ENCODE measurements at places on chromosomes 5 and 9. TPM values are rescaled to one million over a fixed set of nuclear protein-coding genes. Genes with fewer than 3 reads are reported as not detected.

Gene PLEKHG4B
- 7.0 TPM for total RNA-seq

Gene CAVIN4
- under 0.01 TPM for total RNA-seq

Gene WNT8A
- total RNA-seq = 1.1 TPM

Gene FAM163B
- under 0.01 TPM for total RNA-seq

Gene IL3
- not detected for total RNA-seq

Gene ACSL6
- 0.27 TPM for total RNA-seq

Gene EQTN
- total RNA-seq = not detected

Gene NPDC1
- total RNA-seq = 51.2 TPM

Gene CCDC171
- 12.4 TPM for total RNA-seq

DNA sequence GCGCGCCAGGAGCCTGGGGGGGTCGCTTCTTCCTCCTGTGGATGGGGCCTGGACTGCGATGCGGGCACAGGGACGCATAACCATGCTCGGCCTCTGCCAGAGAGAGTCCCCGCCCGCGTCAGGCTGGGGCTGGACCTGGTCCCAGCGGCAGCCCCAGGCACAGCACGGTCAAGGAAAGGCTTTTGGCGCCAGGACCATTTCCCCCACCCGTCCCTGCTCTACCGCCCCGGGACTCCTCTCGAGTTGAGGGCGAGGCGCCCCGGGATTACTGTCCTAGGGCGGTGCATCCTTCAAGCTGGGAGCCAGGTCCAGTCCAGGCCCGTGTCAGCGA is 341 bp downstream of the MXD3 start:
- no peak for DNase-seq

DNA sequence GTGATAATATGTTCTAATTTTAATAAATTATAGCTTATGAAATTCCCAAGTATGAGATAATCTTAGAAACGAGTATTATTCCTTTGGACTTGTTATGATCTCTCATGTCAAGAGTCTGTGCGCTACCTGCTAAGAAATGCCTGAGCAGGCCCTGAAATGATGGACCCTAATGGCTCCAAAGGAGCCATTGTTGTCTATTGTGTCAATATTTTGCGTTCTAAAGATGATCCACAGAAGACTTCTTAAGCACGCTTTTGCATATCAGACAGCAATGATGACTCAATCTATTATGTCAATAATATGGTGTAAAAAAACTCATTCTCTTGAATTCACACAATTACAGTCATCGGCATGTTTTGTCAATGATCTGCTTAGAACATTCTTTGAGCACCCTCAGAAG is 306.1 kb downstream of the KIAA0825 start:
- no peak for DNase-seq

DNA sequence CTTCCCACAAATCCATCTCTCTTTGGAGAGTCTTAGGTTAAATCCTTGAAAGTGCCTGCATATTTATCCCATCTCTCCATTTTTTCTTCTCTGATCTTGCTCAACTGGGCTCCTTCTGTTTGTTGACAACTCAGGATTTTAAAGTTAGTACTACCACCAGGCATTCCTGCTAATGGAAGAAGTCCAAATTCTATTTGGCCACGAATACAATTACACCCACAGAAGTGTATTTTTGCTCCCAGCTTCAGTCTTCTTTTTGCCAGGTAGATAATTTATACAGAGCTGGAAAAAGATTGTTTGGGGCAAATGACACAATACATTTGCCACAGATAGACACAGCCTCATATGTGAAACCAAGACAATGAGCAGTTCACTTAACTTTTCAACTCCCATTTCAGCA is 74.8 kb downstream of the CETN3 start:
- DNase-seq = no peak

DNA sequence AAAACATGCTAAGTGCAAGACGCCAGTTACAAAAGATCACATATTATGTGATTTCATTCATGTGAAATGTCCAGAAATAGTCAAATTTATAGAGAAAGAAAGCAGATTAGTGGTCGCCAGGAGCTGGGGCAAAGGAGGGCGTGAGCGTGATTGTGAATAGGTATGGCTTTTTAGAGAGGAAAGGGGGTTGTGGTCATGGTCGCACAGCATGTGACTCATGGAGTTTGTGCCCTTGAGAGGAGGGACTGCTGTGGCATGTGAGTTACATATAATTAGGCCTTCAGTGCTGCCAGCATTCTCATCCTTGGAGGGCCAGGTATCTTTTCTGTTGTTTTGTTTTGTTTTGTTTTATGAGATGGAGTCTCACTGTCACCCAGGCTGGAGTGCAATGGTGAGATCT is 21.2 kb upstream of the MARCHF6 start:
- no peak for DNase-seq

DNA sequence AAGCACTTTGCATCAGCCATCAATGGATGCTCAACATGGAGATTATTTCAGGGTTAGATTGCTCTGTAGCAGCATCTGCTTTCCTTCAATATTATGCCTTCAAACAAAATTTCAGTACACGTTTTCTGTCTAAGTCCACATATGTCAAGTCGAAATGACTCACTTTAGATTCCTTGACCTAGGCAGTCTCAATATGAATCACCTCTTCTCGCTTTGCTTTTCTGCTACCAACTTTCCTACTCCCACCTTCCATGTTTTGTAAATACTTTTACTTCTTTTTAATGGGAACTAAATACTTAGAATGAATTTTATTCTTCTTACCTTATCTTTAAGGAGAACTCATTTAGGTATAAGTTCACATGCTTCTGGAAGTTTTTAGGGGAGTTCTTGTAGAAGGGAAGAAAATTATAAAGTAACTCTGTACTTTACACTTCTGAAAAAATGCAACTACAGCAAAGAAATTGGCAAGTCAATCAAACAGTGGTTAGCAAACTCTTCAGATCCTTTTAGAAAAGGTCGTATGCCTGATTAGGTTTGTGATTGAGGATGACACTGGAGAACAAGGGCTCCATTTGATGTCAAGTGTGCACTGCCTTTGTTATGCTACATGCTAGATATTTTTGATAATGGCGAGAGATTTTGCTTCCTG is 478.5 kb upstream of the SMARCA2 start:
- DNase-seq = no peak

DNA sequence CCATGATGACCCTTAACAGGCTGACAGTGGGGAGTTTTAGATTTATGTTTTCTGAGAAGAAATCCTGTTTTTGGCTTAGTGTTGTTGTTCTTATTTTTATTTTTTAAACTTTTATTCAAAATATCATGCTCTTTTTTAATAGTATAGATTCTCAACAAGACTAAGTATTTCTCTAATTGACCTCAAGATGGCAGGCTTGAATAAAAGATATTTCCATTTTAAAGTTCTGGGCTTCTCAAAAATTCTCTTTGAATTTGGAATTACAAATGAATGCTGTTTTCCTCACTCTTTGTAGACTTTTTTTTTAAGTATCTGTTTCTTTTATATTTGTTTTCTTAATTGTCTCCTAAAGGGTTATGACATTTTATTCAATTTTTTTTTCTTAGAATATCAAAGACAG is 50.0 kb upstream of the SH3GL2 start:
- DNase-seq = peak; percentile 4

GRCh38 chr9:134602547-134603362 is 38.8 kb upstream of the COL5A1 start:
- no peak for DNase-seq

- no peak for DNase-seq
These were observed 384.8 kb upstream of the PCSK5 start for GRCh38 chr9:75505654-75506053.

- no peak for DNase-seq
These were observed 73.3 kb downstream of the GOLPH3 start for GRCh38 chr5:32100691-32101302.

GRCh38 chr5:173885475-173886010 is 2.6 kb upstream of the CPEB4 start:
- DNase-seq = peak; percentile 66

DNA sequence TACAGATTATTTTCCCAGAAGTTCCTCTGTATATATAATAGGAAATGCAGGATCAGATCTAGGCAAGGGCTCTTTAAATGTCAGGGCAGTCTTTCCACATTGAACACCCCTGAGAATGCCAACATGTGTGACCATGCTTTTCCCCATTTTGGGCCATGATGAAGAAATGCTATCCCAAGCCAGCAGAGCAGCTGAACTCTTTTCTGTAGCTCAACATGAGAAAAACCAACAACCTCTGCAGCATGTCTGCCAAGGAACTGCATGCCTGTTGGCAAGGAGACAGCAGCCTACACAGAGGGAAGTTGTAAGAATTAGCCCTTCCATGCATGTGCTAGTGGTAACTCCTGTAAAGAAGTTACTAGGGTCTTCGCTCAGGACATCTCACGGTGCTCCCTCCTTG is 9.5 kb upstream of the IFNK start:
- DNase-seq = no peak

DNA sequence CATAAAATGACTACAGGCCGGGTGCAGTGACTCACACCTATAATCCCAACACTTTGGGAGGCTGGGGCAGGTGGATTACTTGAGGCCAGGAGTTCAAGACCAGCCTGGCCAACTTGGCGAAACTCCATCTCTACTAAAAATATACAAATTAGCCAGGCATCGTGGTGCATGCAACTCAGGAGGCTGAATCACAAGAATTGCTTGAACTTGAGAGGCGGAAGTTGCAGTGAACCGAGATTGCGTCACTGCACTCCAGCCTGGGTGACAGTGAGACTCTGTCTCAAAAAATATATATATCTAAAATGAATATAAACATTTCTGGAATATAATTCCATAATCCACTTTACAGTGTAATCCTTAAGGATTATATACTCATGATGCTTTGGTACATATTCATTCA is 66.5 kb downstream of the TEX10 start:
- DNase-seq = no peak

- DNase-seq = no peak
These were observed 311.5 kb downstream of the COX7C start for GRCh38 chr5:86929123-86929766.

- DNase-seq = peak; percentile 44
These were observed 26.5 kb downstream of the CDKN2A start for GRCh38 chr9:21967702-21968101.

GRCh38 chr5:80034559-80034958 is 589 bp upstream of the THBS4 start:
- DNase-seq = peak; percentile 19

DNA sequence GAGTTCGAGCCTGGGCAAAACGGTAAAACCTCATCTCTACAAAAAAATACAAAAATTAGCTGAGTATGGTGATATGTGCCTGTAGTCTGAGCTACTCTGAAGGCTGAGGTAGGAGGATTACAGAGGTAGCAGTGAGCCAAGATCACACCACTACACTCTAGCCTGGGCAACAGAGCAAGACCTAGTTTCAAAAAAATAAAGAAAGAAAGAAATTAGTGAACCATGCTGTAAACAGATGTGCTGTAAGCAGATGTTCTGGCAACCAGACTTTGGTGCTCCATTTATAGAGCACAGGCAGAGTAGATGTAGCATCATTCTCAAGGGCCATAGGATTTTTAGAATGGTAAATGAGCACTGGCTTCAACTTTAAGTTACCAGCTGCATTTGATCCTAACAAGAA is 115.4 kb downstream of the ST8SIA4 start:
- no peak for DNase-seq

GRCh38 chr5:27908341-27908740 is 870.0 kb upstream of the CDH9 start:
- no peak for DNase-seq

- no peak for DNase-seq
These were observed 1653.4 kb downstream of the EFNA5 start for GRCh38 chr5:106017243-106017857.
